Suppressor macrophage (primary cell): ENCODE measurements at places on chromosomes 16 and 17.

DNA sequence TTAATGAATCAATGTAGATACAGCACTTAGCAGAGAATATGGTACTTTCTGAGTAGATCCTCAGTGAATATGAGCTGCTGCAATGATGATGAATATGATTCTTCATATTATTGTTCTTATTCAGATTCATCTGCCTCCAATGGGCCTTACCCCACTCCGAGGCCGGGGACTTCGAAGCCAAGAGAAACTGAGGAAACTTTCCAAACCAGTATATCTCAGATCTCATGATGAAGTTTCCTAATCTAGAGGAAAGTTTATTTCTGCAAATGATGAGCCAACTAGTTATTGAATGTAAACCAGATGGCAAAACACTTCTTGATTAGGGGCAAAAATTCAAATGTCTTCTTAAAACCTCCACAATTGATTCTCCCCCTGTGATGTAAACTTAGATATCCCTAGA, 23.3 kb downstream of the LYRM1 start:
- no peak for DNase-seq

DNA sequence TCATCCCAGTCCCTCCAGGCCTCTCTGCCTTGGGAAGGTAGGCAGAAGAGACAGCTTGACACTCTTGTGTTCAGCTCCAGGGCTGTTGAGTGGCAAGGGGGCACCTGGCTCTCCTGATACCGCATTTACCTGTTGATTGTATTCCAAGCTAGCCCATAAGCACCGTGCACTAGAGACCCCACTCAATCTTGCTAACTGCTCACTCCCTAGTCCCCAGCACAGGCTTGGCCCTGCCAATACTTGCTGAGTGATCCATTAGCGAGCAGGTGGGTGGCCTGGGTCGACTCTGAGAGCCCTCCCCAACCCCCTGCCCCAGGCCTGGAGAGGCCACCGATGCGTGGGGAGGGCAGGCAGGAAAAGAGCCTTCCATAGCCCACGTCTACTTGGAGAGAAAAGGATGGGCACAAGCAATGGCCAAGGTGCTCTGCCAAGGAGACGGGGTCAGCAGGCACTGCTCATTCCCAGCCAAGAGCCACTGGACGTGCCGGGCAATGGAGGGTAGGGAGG, 29.5 kb downstream of the FA2H start:
- no peak for DNase-seq

GRCh38 chr17:39767147-39767546, 29.4 kb downstream of the GRB7 start:
- DNase-seq: no peak

GRCh38 chr17:80698297-80698696, 153.7 kb downstream of the RPTOR start:
- DNase-seq: no peak

- no peak for DNase-seq
Measured at GRCh38 chr16:67245186-67245585, 2.1 kb downstream of the FHOD1 start.

- DNase-seq: no peak
Measured at GRCh38 chr17:58421711-58422110, 4.4 kb upstream of the RNF43 start.

GRCh38 chr17:76451506-76451905, 1.4 kb downstream of the UBE2O start:
- DNase-seq: no peak

DNA sequence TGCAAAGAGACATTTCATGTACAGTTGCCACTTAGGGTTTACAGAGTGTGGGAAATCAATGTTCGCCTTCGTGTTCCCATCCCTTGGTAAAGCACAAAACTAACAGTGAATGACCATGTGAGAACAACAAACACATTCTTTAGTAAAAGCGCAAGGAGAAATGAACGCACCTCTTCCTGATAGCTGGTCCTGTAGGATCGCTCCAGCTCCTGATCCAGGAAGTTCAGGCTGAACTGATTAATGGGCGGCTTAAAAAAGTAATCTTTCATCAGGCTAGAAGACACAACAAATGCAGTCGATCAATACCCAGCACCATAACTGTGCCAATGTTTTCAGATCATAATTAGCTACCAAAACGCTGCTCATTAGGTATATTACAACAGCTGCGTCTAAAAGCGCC, 108.3 kb upstream of the CREBBP start:
- DNase-seq: no peak

GRCh38 chr17:42193969-42194899, at the start of gene GHDC:
GHDC (minus strand) TSS chr17:42194494; CDS start chr17:42193581, 913 bp downstream.
- DNase-seq: peak; percentile 91

GRCh38 chr17:18850679-18851078, 7.3 kb upstream of the PRPSAP2 start:
- DNase-seq: no peak

GRCh38 chr17:78979780-78980623, at the start of gene LGALS3BP:
LGALS3BP (minus strand) TSS chr17:78979923; CDS start chr17:78977191, 2,732 bp downstream.
- peak; percentile 36 for DNase-seq

- DNase-seq: peak; percentile 63
Measured at GRCh38 chr16:30585022-30585399, 486 bp downstream of the ZNF785 start.

DNA sequence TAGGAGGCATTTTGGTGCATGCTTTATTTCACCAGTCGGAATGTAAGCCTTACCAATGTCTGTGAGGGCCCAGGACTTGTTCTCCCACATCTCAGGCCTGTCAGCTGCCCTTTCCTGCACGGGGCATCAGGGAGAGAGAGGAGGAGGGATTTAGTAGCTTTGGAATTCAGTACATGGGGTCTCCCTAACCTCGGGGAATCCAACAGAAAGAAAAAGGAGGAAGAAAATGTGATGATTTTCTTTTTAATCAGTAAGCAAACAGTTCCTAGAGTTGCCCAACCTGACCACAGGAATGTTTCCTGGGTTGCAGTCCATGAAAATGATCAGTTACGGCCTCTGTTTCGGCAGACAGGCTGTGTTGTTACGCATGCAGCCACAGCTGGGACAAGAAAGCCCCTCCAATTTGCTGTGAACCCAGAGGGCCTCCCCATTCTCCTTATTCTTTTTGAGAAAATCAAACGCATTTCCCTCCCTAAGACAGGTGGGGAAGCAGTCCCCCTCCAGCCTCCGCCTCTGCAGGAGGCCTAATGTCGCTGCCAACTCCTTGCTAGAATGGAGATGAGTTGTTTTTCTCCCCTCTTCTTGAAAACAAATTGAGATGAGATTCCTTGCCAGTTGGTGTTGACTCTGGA, 53.1 kb upstream of the TANGO6 start:
- DNase-seq: no peak

DNA sequence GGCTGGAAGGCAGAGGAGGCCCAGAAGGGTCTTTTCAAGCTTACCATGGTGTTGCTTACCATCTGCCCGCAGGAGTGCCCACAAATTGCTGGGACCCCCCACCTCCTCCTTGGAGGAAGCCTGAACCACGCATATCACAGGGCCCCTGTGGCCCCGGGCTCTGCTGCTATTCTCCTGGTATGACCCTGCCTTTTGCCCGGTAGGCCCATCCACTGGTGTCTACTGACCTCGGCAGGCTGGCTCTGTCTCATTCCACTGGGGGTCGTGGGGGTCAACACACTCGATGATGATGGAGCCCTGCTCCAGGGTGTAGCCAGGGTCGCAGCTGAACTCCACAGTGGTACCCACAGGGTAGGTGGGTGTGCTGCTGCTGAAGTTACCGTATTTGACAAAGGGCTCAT, 8.2 kb upstream of the PHF12 start:
- DNase-seq: no peak

- DNase-seq: no peak
Measured at GRCh38 chr16:53519417-53520091, 16.5 kb upstream of the AKTIP start.
